ENCODE measurements at places on chromosomes 11 and 22. TPM values are rescaled to one million over a fixed set of nuclear protein-coding genes. Genes with fewer than 3 reads are reported as not detected.

Gene ZBTB16
- not detected for total RNA-seq

Gene PGR
- not detected for total RNA-seq

DNA sequence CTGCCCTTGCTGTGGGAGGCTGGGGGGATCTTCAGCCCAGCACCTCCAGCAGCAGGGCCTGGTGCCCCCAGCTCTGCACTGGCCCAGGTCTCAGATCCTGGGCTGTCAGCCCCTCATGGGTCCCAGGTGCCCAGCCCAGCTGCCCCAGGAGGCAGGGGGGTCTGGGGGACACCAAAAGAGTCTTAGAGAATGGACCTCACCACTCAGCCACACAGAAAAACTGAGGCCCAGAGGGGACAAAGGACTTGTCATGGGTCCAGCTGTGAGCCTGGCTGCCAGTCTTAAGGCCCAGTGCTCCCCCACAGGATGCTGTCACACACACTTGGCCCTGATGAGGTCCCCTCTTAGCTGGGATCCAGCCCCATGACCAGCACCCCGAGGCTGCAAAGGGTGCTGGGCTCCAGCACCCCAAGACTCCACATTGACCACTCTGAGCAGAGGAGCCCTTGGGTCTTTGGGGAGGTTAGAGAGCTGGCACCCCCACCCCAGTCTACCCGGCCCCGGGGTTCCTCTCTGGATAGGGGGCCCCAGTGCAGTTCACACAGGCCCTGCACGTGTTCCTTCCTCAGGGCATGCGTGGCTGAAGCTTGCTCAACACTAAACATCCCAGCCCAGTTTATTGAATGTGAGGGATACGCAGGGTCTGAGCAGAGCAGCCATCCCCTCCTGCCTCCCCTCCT, 54.4 kb downstream of the IGLL5 start:
- DNase-seq: no peak

- peak; percentile 37 for DNase-seq
These were observed 426.4 kb downstream of the SHANK2 start for GRCh38 chr11:70825893-70826540.

GRCh38 chr11:28342716-28343115, 234.5 kb downstream of the METTL15 start:
- DNase-seq: no peak

- no peak for DNase-seq
These were observed 4.6 kb downstream of the MALAT1 start for GRCh38 chr11:65503368-65503948.
